Stimulated activated CD4-positive, alpha-beta T cell treated with anti-CD3 and anti-CD28 coated beads, Interleukin-1b, Interleukin-23, amount 100 ng/mL, for 24 hours (primary cell): ENCODE measurements at places on chromosomes 12 and 14.
A peak's percentile ranks its signal among the peaks of the same experiment; 100 is the strongest.

- no peak for DNase-seq
Observed at GRCh38 chr14:35855876-35856481, 29.8 kb downstream of the BRMS1L start.

DNA sequence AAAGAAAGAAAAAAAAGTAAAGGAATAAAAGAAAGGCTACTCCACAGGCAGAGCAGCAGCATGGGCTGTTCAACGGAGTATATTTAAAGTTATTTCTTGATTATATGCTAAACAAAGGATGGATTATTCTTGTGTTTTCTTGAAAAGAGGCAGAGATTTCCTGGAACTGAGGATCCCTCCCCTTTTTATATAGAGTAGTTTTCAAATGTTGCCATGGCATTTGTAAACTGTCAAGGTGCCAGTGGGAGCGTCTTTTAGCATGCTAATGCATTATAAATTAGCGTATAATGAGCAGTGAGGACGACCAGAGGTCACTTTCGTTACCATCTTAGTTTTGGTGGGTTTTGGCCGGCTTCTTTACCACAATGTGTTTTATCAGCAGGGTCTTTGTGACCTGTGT is 383.0 kb downstream of the PCNX1 start:
- DNase-seq, result no peak

DNA sequence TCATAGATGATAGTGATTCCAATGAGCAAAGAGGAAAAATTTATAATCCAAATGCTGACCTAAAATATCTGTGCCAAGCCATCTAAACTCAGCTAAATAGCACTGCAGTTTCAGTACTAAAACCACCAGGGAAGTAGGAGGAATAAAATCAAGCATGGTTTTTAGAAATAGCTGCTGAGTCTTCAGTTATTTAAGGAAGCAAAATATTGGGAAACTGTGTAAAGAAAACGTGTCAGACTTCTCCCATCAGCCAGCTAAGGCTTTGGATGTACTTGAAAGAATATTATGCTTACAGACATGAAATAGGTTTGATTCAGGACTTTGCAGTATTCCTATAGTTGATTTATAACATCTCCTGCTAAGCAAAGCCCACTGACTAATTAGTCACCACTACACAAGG is 24.7 kb downstream of the CLEC2D start:
- DNase-seq, result no peak

GRCh38 chr12:64679487-64680001 is 69.2 kb downstream of the RASSF3 start:
- DNase-seq, result peak; percentile 28

DNA sequence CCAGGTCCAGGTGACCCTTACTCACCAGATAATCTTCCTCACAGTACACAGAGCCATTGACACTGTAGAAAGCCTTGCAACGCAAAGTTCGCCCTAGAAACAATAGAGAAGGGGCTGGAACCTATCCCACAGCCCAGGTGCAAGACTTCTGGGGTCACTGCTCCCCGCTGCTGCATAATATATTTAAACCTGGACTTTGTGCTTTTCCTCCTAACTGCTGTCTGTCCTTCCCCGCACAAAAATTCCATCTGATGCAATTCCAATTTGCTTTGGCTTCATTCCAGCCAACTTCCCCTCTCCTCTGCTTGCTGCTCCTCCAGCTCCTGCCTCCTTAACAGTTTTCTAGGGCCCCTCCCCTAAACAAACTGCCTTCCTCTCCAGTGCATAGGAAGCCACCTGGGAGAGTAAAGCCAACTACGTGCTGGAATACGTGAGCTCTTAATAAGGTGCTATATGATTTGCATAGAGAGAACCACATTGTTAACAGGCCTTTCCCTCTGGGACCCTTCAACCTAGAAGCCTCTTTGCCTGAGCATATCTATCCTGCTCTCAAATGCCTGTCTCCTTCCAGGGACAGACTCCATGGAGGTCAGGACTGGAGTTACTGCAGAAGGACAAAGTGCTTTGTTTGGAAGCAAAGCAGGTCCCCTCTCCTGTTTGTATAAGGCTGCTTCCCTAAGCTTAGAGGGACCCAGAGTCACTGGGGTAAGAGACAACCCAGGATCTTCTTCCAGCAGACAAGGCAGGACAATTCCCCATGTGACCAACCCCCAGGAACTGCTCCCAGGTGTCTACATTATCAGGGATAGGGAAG is 5.5 kb downstream of the AJUBA start:
- DNase-seq, result no peak

DNA sequence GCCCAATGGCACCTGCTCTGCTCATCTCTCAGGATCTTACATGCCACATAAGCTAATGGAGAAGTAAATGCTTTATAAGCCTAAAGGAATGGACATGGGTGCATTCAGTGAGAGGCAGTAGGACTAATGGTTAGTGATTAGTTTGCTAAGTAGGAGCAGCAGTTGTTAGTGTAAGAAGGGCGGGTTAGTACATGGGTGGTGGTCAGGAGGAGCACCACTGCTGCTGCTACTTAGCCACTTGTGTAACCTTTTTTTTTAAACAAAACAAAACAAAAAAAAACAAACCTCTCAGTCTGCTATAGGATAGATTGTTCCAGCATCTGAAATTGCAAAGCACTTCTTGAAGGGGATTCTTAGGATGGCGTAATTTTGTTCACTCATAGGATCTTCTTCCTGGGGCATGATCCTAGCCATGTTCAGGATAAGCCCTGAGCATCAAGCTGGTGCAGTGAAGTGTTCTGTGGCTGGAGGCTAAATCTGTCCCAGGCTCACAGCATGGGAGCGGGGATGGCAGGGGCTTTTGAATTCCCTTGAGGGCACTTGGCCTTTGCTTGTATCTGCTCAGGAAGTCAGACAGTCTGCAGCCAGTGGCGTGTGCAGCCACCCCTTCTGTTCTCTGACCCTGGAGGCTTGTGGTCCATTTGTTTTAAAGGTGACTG is 63.6 kb downstream of the CHST11 start:
- no peak for DNase-seq

DNA sequence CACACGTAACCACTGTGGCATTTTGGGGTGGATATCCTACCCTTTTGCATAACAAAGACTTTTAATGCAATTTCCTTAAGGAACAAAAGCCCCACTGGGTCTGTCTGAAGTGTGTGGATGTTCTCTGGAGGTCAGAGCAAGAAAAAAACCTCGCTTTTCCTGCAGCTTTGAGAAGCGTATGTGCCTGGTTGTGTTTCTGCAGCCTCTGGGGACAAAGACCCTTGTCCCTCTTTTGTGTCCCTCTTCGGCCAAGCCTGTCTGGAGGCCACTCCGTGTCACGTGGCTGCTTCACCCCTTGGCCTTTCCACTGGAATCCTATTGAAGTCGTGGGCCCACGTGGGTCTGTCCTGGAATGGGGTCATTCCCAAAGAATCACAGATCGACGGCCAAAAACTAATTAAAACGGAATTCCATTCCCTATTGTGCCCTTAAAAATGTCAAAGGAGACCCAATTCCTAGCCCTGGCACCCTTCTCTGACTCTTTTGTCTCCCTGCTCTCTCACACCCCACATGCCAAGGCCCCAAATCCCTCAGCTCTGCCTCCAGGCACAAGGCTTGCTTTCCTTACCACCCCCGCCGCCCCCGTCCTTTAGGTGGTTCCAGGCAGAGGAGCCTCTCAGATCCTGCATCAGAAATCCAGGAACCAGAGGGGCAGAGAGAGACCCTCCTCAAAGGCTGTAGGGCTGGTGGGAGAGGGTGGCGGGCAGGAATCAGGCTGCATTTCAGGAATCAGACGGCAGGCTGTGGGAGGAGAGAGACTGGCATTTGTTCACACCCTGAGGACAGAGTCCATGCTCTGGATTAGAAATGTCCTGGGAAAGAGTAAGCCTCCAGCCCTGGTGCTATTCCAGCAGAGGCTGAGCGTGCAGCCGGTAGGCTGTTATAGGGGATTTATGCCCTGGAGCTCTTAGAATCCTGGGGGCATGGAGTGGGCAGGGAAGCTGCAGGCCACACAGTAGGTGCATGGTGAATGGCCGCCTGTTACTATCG is 12.6 kb upstream of the CYP46A1 start:
- no peak for DNase-seq

GRCh38 chr14:61284001-61284400 is 2.9 kb upstream of the TMEM30B start:
- no peak for DNase-seq

- DNase-seq, result no peak
Observed at GRCh38 chr14:99688629-99689028, 4.5 kb downstream of the CYP46A1 start.

- DNase-seq, result no peak
Observed at GRCh38 chr14:103273145-103273744, 60.8 kb upstream of the EIF5 start.

DNA sequence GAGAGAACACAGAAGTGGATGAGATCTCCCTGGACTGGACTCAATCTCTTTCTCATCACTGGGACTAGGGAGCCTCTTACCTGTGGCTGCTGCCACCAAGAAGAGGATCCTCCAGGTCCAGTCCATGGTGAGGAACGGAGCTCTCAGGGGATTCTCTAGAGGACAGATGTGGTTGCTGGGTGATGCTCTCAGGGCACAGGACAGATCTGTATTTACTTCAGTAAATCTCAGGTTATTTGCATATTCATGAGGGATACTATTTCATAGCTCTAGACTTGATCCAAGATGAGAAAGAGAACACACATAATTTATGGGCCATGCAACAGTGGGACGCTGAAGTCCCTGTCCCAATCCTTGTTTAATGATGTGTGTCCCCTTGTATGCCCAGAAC is 460.5 kb downstream of the TMEM121 start:
- DNase-seq, result no peak

DNA sequence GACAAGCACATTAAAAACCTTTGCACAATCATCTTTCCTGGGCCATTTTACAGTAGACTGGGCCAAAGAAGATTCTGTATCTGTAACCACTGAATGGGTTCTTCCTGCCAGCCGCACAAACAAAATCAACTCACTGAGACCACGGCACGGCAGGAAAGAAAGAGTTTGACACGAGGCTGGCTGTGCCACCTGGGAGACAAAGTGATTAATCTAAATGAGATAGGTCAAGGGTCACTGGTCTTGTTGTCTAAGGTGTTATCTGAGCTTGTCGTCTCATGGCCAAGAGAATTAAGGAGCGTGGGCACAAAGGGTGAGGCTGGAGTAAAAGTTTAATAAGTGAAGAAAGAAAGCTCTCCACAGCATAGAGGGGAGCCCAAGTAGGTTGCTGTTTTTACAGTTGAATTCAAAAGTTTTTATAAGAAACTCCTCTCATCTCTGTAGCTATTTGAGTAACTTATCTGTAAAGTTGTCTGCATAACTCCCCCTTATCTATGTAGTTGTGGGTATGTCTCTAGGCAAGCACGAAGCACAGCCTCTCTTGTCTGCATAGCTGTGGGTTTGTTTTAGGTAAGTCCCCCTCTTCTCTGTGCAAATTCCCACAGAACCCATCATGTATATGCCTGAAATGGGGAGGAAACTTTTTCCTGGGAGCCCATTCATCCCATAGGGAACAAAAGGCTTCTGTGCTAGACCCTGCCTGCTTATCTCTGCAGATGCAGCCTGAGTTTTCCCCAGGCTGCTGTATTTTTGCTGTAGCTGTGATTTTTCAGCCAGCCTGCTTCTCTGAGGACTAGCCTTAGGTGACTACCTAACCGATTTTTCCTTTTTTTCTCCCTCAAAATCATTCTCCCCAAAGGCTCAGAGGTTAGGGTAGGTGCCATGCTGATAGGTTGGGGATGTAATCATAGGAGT is 1314.6 kb upstream of the TMEM132C start:
- DNase-seq, result no peak

DNA sequence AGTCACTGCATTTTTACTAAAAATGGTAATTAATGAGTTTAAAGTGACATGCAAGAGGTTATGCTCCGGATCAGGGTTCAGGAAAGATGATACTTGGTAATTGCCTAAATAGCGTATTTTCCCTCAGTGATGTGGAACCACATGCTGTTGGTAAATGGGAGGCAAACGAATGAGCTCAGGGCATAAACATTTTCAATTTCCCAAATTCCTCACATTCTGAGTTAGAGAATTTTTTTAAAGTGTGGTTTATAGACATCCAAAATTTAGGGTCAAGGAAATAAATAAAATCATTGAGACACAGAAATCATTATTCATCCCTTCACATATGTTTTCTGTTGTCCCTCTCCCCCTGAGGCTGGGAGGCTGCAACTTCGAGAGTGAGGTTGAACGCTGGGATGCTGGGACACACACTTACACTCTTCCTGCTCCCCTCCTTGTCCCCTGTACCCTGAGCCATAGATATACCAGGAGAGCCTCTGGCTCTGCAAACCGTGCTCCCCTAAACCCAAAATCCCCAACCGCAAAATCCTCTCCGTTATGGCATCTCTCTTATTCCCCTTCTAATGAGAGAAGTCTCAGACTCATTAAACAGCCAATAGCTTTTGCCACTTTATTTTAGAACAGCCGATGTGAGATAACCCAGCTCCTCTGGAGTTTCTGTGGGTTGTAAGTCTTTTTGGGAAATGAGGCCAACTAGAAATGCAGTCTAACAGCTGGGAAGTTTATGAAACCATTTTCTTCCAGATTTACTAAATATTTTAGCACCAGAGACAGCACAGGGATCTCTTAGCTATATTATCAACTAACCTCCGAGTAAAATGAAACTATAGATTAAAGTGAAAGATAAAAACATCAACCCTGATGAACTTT is 21.4 kb upstream of the ADGRD1 start:
- DNase-seq, result no peak
